ENCODE measurements at places on chromosomes 7 and 10.

DNA sequence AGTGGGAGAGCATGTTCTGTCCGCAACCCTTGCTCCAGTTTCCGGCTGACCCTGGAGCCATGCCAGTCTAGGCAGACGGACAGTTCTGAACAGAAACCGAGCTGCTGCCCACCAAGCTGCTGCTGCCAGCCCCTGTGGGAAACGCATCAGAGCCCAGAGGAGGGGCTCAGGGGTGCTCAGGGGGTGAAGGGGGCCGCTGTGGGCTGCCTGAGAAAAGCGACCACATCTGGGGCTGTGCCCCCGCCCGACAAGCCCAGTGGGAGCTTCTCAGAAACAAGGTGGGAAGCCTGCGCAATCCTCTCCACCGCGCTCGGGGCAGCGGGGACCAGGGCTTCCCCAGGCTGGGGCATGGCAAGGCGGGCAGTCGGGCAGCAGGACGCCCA, 38.8 kb upstream of the CFAP46 start:
- no peak for DNase-seq

DNA sequence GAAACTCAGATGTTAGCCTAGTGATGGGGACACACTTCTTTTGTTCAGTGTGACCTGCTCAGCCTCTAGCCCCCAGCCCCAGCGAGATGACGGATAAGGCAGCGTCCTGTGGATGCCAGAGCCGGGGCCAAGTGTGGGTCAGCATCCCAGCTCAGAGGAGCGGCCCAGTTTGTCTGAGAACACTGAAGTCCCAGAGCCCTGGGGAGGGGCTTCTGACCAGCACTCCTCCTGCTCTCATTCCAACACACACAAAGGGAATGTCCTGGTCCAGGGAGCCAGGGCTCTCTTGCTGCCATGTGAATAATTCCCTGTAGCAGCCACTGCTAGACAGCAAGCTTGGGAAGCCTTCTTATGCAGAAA, 4.5 kb upstream of the ATP6V0E2 start:
- DNase-seq: no peak

DNA sequence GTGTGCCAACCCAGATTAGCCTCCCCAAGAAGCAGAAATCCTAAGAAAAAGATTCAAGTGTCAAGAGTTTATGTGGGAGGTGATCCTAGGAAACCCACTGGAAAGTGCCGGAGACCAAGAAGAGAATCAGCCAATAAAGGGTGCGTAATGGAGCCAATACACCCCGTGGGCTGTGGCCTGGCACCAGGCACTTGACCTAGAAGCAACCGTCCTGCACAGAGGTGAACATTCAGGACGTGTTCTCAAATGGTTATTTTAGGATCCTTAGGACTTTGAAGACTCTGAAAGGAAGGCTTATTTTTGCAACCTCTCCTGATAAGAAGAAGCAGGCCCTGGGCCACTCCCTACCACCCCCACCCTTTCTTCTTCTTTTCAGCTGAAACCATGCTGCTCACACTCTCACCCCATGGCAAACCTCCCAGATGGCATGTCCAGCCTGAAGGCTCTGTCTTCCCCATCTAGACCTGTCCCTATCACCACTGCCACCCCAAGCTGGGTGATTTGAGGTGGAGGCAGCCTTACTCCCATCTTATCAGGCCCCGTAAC, 46.6 kb downstream of the VSTM4 start:
- DNase-seq: no peak

DNA sequence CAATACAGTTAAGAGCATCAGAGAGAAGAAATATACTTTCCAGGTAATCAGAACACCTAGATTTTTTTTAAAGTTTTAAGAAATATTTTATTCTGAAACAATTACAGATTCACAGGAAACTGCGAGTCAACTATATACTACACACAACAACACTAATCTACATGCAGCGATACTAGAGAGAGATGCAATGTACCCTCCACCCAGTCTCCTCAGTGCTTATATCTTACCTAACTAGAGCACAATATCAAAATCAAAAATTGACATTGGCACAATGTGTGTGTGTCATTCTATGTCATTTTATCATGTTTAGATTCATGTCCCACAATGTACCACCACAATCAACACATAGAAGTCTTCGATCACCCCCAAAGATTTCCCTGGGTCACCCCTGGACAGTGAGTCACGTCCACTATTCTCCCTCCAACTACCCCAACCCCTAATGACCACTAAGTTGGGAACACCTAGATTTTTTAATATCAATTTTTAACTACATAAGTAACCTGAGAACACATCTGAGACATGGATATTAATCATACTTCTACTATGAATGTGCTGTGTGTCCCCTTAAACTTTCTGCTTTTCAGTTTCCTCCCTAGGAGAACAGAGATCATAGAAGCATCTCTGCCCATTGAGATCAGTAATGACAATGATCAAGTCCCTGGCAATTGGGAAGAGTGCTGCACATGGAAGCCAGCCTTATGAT, 86.5 kb downstream of the GSAP start:
- no peak for DNase-seq
